AG08395 (cell line): ENCODE measurements at places on chromosomes 2 and 18.
A peak's percentile ranks its signal among the peaks of the same experiment; 100 is the strongest.

DNA sequence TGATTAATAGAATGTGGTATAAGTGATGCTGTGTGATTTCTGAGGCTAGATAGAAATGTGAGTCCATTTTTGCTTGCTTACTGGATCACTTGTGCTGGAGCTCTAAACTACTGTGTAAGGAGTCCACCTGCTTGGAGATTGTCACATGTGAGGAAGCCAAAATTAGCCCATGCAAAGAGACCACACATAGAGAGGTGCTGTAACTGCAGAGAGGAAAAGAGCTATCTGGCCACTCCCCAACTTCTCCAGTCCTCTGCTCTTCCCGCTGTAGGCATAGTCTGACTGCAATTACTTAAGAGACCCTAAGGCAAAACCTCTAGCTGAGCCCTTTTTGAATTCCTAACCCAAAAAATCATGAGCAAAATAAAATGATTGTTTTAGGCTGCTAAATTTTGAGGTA is 120.6 kb upstream of the FBXO11 start:
- no peak for DNase-seq

DNA sequence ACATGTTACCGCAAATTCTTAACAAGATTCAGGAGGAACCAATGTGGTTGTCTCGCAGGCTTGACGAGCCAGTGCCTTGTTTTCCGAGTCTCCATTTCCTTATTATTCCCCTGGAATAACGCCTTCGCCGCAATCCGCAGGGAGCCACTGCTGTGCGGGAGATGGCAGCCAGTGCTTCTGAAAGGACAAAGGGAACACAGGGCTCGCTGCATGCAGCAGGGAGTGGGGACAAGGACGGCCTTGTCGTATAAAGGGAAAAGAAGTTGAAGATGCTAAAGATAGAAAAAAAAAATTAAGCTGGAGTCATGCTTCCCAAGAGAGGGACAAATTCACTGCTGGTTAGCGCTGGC is 221.4 kb downstream of the NDUFA10 start:
- DNase-seq: no peak

GRCh38 chr2:131426727-131427126 is 49.2 kb upstream of the TUBA3D start:
- DNase-seq: no peak

- DNase-seq: no peak
Observed at GRCh38 chr2:192899466-192899865, 704.7 kb upstream of the TMEFF2 start.

DNA sequence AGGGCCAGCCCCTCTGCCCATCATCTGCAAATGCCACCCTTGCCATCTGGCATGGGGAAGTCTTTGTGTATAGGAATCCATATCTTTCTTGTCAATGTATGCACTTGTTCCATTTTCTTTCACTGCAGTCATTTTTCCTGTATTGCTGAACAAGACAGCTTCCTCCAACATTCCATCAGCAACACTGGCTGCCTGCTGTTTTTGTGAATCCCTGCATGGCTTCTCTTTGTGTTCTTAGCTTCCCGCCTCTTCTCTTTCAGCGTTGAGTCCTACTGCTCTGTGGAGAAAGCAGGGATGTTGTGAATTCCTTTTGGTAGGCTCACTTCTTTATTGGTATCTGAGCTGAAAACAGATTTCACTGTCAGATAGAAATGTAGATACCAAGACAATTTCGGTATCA is 150.0 kb downstream of the LPIN1 start:
- DNase-seq: no peak

- peak; percentile 95 for DNase-seq
Observed at GRCh38 chr2:74391580-74392448, 11.7 kb upstream of the DCTN1 start.

- no peak for DNase-seq
Observed at GRCh38 chr2:140916410-140916809, 1214.4 kb downstream of the LRP1B start.

GRCh38 chr2:217086038-217086522 is 226.2 kb upstream of the TNP1 start:
- DNase-seq: peak; percentile 35

- DNase-seq: peak; percentile 87
Observed at GRCh38 chr2:43707255-43708015, 31.2 kb upstream of the C1GALT1C1L start.

GRCh38 chr2:43980902-43981301 is 14.9 kb downstream of the LRPPRC start:
- no peak for DNase-seq

- DNase-seq: no peak
Observed at GRCh38 chr2:14336759-14337382, 295.6 kb upstream of the LRATD1 start.

DNA sequence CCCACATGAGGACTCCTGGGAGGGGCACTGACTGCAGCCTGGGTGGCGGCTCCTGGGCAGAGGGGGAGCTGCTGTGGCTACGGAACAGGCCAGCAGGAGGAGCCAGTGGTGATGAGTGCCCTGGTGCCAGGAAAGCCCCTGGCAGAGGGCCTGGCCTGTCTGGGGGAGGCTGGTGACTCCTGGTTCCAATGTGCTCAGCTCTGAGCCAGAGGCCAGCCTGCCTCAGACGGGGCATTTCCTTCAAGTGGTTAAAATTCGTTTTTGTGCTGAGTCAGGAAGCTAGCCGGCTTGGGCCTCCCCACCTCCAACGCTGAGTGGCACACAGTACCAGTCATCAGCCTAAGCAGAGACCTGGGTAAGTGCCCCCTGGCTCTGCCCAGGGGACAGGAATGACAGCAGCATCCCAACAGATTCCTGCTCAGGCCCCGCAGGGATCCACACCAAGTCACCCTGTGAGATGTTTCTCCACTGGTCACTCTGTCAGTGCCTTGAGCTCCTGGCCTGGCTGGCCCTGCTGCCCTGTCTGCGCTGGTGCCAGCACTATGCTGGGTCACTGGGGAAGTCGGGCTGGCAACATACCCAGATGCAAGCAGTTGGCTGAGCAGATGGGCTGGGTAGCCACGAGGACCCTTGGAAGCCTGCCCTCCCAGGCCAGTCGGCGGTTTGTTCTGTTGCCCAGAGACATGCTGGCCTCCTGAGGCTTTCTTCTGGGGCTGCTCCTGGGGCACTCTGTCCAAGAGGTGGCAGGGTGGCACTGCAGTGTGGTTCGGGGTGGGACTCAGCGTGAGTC is 7.1 kb upstream of the KLF11 start:
- DNase-seq: peak; percentile 81

DNA sequence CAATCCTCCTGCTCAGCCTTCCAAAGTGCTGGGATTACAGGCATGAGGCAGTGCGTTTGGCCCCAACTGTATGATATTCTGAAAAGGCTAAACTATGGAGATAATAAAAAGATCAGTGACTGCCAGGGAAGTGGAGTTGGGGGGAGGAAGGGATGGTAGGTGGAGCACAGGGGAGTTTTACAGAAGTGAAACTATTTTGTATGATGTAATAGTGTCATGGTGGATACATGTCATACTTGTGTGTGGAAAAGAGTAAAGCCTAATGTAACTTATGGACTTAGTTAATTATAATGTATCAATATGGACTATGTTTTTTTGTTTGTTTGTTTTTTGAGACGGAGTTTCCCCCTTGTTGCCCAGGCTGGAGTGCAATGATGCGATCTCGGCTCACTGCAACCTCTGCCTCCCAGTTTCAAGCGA is 2.9 kb upstream of the GGCX start:
- DNase-seq: no peak

DNA sequence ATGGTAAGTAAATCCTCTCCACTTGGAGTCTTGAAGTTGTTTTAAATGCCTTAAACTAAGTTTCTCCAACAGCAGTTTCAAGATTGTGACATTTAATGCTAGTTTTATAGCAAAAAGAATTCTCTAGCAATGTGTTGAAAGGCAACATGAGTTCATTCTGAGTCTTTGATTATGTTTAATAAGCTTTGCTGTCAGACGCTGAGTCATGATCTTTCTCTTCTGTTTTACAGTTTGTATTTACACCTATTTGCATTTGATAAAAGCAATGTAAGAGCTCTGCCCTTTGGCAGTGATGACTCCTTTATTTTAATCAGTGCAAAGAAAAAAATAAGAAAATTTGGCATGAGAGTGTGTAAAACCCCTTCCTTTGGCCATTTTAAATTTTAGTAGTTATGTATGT is 497.7 kb downstream of the STK39 start:
- DNase-seq: no peak

GRCh38 chr18:70169747-70170146 is 35.7 kb downstream of the RTTN start:
- DNase-seq: no peak
